Hindlimb muscle (tissue), 1 donor: ENCODE measurements at places on chromosomes 7 and 10.

DNA sequence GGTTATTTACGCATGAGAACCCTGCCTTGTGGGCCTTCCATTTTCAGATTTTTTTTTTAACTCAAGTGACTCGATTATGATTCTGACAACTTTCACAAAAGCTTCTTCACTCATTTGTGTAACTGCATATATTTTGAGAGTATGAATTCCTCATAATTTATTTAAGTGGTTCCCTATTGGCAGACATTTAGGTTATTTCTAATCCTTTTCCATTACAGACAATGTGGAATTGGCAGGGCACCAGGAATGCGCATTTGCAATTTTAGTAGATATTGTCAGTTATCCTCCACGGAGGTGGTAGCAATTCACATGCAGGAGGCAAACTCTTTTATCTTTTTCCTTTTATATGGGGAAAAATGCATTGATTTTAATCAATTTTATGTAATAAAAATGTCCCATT, 2.5 kb downstream of the TMEM176B start:
- DNase-seq = no peak

- DNase-seq = peak; percentile 54
These were observed 144.5 kb downstream of the RNF216 start for GRCh38 chr7:5636914-5637313.

DNA sequence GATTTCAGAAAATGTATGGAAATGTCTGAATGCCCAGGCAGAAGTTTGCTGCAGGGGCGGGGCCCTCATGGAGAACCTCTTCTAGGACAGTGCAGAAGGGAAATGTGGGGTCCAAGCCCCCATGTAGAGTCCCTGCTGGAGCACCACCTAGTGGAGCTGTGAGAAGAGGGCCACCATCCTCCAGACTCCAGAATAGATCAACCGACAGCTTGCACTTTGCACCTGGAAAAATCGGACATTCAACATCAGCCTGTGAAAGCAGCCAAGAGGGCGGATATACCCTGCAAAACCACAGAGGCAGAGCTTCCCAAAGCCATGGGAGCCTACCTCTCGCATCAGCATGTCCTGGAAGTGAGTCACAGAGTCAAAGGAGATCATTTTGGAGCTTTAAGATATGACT, 14.3 kb downstream of the RPEL1 start:
- DNase-seq = no peak

GRCh38 chr7:103541026-103541425, 95.0 kb upstream of the SLC26A5 start:
- no peak for DNase-seq

DNA sequence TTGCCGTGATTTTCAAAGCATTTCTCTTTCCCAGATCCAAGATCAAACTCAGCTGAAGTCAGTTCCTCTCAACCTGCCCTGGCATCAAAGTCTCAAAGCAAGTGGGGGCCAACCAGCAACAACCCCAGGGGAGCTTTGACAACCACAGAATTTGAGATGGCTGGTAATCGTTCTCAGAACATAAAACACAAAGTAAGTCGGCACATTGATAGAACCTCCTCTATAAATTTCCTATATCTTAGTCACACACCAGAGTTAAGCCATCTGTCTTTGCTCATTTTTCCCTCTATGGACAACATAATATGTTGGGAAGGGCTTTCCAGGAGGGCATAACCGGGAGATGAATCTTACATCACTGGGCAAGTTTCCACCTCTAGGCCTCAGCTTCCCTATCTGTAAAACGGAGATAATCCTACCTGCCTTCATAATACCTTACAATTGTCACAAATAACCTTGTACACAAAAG, 1.2 kb upstream of the DNAJC9 start:
- DNase-seq = no peak

DNA sequence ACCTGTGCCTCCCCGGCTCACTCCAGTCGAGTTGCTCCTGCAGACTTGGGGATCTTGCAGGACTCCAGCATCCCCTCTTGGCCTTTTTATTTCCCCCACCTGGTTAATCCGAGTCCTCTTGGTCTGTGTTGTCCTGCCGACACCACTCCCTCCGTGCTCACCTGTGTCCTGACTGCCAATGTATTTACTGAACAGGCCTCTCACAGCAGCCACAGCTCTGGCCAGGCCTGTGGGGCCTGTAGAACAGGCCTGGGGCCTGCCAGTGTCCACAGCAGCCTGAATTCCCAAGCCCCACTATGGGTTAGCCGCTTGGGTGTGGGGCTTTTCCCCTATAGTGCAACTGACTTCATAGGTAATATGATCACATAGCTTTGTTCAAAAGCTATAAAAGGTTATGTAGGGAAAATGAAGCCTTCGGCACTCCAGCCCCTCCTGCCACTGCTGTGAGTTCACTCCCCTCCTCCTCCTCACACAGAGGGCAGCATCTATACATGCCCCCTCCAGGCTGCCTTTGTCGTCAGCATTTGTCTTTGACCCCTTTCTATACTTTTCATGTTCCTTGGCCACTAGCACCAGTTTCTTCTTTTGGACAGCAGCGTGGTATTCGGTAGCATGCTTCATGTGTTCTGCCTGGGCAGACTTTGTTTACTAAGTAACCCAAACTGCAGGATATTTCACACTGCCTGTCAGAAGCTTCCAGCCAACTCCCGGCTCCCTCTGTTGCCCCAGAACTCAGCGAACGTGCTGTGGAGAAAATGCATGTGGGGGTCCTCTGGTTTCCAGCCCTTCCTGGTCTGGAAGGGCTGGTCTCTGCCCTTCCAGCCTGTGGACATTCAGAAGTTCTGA, 46.1 kb downstream of the ZNF467 start:
- DNase-seq = no peak

GRCh38 chr10:2358586-2358985, 621.3 kb upstream of the ADARB2 start:
- DNase-seq = no peak

DNA sequence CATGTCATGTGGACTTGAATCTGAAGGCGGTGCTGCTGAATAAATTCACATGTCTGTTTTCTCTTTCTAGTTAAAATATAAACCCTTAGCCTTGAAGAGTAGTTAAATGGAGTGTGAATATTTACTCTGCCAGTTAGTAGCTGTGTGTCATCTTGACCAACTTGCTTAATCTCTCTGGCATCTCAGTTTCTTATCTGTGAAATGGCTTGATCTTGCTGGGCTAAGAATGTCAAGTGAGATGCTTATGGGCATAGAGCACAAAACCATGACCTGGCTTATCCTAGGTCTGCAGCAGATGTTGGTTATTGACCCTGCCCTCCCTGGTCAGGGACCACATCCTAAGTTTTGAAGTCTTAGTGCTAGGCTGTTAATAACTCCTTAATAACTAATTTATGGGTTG, 16.6 kb downstream of the ARID5B start:
- no peak for DNase-seq

GRCh38 chr7:103984050-103984449, 5.4 kb downstream of the RELN start:
- DNase-seq = no peak

DNA sequence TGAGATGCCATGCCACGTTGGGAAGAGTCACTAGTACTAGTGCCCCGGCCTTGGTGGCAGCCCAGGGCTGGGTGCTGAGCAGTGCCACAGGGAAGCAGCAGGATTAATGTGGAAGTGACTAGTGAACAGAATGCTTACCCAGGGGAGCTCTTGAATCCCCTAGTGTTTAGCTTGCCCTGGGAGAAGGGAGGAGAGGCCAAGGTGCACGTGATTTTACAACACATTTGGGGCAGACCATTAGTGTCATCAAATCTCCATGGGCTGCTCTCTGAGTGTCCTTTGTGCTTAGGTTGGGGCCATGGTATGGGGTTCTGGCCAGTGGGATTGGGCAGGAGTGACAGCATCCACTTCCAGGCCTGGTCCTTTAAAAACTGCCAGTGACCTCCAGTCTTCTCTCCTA, 37.5 kb downstream of the ARHGAP22 start:
- no peak for DNase-seq

- DNase-seq = no peak
These were observed 18.6 kb downstream of the MLXIPL start for GRCh38 chr7:73605601-73606220.

DNA sequence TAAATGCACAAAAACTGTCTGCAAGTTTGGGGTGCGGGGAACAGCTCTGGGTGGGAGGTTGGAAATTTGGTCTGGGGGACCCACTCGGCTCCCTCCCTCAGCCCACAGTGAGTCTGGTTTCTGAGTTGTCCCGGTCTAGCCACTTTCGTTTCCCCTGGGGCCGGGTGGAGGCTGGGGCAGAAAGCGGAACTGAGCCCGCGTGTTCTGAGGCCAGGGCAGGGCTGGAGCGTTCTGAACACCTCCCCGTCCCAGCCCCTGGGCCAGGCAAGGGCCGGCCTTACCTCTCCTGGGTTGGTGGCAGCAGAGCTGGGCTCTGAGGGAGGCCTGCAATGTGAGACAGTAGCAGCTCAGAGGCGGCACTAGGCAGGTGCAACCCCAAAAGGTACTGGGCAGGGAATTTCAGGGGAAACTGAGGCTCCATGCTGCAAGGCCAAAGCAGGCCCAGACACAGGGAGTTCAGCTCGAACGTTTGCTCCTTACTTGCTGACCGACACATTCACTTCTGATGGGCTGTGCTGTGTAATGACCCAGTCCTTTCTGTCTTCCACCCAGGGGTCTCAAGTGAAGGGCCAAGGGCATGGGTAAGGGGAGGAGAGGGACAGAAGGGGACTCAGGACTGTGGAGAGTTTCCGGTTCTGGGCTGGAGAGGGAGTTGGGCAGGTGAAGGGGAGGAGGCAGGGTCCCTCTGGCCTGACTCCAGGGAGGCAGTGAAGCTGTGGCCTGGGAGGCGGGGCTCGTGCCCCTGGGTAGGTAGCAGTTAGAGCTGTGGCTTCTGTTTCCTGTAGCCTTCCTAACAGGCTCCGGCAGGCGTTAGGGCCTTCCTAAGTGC, 3.0 kb downstream of the IRF5 start:
- no peak for DNase-seq

DNA sequence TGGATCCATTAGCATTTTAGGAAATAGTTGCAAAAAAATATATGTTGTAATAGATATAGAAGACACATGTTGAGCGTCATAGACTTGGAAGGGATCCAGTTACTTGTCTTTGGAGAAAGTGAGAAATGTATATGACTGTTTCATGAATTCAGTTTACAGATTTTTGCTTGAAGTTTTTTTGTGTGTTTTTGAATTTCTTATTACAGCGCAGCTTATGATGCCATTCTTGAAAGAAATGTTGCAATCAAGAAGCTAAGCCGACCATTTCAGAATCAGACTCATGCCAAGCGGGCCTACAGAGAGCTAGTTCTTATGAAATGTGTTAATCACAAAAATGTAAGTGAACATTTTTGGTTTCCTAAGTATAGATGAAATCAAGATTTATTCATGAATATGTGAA, 98.2 kb downstream of the MAPK8 start:
- DNase-seq = no peak

GRCh38 chr7:152579070-152579469, 96.9 kb downstream of the XRCC2 start:
- DNase-seq = no peak

- DNase-seq = no peak
These were observed 129.6 kb downstream of the NEURL1 start for GRCh38 chr10:103622935-103623574.
